CD8-positive, alpha-beta memory T cell (primary cell): ENCODE measurements at places on chromosomes 13 and 19.
A peak's percentile ranks its signal among the peaks of the same experiment; 100 is the strongest.

DNA sequence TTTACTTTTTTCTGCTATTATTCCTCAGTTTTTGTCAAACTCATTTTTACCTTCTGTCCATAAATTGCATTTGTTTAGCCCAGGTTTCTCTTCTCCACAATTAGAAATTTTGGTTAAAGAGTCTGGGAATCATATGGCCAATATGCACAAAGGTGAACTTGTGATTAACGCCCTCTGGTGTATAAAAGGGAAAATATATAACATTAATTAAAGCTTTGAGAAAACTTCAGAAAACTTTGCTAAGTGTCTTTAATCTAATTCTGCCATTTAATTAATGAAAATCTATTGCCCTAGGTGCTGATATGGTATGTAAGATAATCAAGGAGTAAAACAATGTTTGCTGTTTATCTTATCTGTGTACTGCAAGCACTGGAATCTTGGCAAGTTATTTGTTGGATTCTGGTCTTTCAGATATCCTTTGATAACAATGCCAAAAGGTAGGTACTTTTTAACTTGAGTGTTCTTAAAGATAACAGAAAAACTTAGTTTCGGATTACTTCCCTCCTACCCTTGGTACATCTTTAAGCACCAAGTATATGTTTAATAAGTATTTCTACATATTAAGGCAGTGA is 402.6 kb downstream of the SUCLA2 start:
- no peak for DNase-seq

- DNase-seq, result no peak
Measured at GRCh38 chr19:30442674-30443073, 70.5 kb downstream of the ZNF536 start.

GRCh38 chr13:79289571-79289970 is 116.5 kb downstream of the RBM26 start:
- DNase-seq, result no peak

- DNase-seq, result no peak
Measured at GRCh38 chr13:23777575-23777870, 111.7 kb downstream of the MIPEP start.

DNA sequence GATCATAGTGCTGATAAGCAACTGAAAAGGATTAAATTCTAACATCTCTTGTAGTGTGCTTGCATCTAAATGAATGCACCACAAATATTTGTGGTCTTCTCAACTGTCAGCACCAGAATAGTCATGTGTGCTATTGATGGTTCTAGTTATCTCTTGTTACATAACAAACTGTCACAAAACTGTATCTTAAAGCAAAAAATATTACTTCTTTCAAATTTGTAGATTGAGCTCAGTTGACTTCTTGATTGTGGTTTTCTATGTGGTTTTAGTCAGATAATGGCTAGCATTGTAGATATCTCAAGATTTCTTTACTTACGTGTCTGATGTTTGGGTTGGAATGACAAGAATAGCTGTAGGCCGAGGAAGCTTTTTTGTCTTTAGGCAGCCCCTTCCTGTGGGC is 431.3 kb downstream of the SLITRK6 start:
- DNase-seq, result no peak

GRCh38 chr13:49935171-49936074 is 717 bp downstream of the SPRYD7 start:
- DNase-seq, result peak; percentile 17

DNA sequence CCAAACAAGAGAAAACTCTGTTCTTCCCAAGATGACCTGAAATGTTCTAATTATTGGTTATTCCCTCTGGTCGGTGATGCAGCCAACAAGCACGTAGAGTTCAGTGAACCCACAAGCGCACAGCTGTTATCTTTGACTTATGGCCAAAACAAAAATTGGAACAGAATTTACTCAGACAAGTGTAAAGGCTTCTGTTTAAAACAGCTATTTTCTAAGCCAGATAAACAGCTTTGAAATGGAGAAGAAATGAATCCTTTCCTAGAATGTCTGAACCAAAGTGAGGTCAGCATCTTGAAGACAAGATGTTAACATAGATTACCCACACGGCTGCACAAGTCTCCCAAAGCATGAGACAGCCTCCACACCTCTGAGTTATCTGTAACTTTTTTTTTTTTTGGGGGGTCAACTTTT is 669.2 kb downstream of the DIAPH3 start:
- no peak for DNase-seq

- DNase-seq, result no peak
Measured at GRCh38 chr19:3531716-3532115, 7.3 kb upstream of the TEKTIP1 start.

DNA sequence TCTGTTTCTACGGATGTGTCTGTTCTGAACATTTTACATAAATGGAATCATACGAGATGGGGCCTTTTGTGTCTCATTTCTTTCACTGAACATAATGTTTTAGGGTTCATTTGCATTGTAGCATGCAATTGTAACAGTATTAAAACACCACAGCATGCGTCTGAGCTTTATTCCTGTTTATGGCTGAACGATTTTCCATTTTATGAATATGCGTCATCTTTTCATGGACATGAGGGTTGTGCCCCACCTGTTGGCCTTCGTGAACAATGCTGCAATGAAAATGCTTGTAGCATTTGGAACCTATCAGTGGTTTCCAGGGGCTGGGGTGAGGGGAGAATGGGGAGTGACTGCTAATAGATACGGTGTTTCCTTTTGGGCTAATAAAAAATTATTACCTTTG is 5.1 kb downstream of the OR10H1 start:
- DNase-seq, result no peak

DNA sequence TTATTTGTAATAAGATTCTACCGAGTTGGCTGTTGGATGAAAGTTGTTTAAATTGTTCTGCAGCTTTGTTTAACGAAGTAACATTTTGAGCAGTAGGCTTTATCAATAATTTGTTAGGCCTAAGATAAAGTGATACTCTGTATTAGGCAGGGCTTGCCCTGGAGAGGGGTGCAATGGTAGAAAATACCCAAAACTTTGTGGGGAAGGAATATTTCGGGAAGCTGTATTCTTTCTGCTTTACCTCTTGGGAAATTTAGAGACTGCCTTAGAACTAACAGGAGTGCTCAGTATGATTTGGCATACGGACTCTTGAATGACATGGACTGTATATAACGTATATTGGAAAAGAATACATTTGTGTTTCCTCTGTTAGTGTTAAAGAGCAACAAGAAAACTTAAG is 2.5 kb downstream of the PDS5B start:
- no peak for DNase-seq

GRCh38 chr13:46687810-46688209 is 109.2 kb downstream of the ESD start:
- DNase-seq, result no peak

DNA sequence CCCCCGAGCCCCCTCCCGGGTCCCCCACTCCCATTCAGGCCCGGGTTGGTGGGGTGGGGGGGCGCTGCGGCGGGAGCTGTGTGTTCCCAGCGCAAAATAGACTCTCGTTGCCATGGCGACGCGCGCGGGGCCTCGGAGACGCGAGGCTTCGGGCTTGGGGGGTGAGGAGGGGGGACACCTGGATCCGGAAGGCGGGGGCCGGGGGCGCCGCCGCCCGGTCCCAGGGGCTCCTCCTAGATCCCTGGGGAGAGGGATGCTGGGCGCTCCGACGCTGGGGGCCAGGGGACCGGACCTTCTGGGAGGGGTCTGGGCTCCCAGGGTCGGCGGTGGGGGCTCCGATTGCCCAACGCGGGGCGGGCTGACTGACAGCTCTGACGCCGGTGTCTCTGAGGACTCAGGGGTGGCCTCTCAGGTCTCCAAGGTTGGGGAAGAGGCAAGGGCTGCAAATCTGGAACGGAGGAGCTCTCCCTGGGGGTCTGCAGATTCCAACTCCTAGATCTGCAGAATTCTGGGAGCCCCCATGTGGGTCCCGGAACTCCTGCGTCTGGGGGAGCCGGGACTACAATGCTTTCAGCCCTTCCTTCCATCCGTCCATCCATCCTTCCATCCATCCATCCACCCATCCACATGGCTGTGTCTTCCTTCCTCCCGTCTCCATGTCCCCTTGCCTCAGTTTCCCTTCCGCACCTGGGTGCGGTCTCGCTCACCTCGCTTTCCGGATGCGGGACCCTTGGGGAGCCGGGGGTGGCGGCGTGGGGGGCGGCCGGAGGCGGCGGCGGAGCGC is 9.1 kb upstream of the SHISA7 start:
- peak; percentile 41 for DNase-seq

DNA sequence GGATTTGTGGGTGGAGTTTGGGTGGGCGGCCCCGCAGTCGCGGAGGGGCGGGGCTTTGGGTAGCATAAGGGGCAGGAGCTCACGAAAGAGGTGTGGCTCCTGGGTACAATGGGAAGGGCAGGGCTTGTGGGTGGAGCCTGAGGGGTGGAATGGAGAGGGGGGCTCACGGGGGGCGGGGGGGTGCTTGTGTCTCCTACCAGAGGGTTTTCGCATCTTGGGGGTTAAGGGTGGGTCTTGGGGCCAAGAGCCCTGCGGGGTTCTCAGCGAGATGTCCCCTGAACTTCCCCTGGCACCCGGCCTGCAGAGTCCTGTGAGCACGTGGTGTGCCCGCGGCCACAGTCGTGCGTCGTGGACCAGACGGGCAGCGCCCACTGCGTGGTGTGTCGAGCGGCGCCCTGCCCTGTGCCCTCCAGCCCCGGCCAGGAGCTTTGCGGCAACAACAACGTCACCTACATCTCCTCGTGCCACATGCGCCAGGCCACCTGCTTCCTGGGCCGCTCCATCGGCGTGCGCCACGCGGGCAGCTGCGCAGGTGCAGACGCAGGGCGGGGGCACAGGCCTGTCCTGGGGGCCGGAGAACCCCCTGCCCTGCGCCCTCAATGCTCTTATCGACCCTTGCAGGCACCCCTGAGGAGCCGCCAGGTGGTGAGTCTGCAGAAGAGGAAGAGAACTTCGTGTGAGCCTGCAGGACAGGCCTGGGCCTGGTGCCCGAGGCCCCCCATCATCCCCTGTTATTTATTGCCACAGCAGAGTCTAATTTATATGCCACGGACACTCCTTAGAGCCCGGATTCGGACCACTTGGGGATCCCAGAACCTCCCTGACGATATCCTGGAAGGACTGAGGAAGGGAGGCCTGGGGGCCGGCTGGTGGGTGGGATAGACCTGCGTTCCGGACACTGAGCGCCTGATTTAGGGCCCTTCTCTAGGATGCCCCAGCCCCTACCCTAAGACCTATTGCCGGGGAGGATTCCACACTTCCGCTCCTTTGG is 5.1 kb downstream of the FSTL3 start:
- peak; percentile 39 for DNase-seq

DNA sequence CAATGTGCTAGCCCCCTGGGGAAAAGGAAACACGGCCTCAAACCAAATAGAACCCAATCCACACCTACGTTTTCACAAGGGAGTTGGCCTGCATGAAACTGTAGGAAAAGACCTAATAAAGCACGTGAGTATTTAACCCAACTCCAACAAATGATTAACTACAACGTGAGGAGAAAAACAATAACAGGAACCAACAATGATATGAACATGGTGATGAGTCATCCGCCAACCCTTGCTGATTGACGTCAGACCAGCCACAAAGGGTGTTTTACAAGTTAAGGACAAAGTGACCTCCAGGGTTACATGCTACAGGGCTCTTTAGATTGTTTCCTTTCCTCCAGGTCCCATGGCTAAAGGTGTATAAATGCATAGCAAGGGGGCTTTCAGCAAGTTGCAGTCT is 460.5 kb downstream of the COG6 start:
- no peak for DNase-seq

DNA sequence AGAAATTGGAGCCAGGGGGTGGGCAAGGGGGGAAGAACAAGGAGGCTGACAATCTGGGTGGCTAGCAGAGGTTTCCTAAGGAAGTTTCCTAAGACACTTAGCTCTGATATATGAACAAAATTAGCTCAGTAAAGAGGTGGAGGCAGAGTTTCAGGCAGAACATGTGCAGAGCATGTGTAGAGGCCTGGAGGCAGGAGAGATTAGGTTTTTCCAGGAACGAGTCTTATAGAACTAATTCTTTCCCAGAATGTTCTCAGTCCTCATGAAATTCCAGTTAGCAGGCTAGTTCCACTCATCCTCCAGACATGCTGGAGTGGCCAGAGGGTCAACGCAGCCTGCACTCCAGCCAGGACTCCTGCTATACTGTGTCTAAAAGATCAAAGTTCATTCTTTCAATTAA is 184.7 kb downstream of the LACC1 start:
- no peak for DNase-seq

GRCh38 chr19:18932216-18932841 is 8.7 kb downstream of the HOMER3 start:
- DNase-seq, result peak; percentile 61

DNA sequence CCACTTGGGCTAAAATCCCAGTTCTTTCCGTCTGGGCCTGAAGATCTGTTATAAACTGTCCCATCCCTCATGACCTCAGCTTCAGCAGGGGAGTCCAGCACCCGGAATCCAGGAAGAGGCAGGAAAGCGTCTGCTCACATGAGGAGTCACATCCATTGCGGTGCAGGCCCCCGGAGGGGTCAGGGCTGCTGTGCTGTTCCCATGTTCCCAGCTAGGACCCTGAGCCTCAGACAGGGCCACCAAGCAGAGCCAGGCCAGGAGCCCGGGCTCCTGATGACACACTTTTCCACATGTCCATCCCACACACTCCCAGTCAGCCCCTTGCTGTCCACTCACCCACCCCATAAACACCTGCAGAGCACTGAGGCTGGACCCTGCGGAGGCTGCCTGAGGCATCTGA is 45.3 kb upstream of the VSTM2B start:
- no peak for DNase-seq

DNA sequence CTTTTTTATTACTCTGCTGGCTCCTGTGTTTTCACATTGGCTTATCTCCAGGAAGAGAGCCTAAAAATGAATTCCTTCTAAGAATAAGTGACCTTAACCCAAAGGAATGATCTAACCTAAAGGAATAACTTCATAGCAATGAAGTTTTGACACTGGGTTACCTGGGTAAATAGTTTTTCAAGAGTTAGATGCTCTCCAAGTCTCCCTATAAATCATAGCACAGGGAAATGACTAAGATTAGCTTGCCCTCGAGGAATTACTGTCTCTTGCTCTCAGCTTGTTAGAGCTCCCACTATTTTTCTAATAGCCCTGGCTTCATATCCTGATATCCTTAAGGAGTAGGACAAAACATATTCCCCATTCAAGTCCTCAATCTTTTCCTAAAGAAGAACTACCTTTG is 66.3 kb downstream of the SPRY2 start:
- DNase-seq, result no peak

DNA sequence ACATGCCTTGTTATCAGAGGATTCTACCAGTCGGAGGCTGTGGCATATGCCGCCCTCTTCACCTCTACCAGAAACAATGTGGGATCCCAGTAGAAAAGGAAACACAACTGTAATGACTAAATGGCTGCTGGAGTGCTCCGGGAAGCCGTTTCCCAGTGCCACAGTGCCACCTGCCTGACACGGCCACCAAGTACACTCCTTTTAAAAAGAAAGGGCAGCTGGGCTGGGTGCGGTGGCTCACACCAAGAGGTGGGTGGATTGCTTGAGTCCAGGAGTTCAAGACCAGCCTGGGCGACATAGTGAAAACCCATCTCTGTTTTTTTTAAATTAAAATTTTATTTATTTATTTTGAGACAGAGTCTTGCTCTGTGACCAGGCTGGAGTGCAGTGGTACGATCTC is 67.3 kb downstream of the TRPM4 start:
- no peak for DNase-seq

DNA sequence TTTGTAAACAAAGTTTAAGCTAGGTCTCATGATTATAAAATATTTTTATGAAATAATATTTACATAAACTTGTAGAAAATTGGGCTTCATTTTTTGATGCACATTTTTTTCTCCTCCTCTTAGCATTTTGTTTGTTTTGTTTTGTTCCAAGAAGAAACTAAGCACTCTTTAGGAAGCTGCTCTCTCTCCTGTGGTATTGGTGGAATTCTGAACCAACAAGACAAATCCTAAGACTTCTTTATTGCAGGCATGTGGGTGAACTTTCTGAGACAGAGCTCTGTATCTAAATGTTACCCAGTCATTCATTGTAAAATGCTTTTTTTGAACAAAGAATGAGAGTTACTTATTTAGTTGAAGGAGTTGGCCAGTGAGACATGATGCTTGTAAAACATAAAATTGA is 39.3 kb downstream of the LMO7 start:
- DNase-seq, result no peak
